ENCODE measurements at places on chromosomes 5 and 9. TPM values are rescaled to one million over a fixed set of nuclear protein-coding genes. Genes with fewer than 3 reads are reported as not detected.

- no peak for DNase-seq
- H3K4me3 ChIP-seq, result no peak overlapping the region
- H3K27me3 ChIP-seq, result no peaks in the 10 kb centered on the region
- no peak overlapping the region for H3K27ac ChIP-seq
- H3K4me1 ChIP-seq, result no peaks in the 10 kb centered on the region
These were observed 96.1 kb upstream of the IRX2 start for GRCh38 chr5:2847608-2848007.

DNA sequence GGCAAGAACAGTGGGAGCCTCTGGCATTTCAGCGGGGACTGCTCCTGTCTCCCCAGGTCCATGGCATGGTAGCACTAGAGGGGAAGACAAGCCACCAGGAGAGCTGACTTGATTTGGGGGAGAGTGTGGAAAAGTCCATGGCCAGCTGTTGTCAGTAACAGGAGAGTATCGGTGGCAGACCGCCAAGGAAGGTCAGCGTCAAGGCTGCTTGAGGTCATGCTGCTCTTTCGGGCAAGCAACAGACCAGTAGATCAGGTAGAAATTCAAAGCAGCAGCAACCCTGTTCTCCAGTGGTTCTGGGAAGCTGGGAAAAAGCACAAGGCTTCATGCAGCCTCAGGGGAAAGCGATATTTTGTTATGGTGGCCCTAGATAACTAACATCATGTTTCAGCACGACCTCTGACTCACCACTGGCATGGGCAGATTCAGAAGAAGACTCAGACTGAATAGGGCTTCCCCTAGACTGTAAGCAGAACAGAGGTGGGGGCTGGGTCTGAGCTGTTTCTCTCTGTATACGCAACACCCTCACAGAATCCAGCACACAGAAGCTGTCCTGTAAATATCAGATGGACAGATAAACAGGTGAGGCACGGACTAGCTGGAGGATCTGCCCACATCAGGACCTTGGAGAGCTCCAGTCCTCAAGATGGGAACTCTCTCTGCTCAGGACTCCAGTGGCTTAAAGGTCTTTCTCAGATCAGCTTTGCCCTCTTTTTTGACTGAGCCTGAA is 35.2 kb upstream of the PLEKHG4B start:
- H3K27ac ChIP-seq, result no peak overlapping the region
- no peaks in the 10 kb centered on the region for H3K4me1 ChIP-seq
- peaks cover 28% of the 10 kb centered on the region for H3K27me3 ChIP-seq
- no peak overlapping the region for H3K4me3 ChIP-seq

DNA sequence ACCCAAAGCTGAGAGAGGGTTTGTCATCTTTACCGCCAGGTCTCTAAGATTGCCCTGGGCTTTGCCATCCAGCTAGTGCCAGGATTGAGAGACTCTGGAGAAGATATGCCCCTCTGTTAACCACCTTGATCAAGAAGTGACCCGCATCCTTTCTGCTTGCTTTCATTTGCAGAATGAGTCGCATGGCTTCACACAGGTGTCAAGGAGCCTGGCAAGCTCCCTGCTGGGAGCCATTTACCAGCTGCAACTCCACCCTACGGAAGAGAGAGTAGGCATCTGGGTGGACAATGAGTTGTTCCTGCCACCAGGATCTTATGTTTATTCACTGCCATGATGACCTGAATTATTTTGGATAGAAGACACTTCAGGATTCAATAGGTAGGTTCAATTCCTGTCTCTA is 43.0 kb downstream of the HSD17B3 start:
- no peak overlapping the region for H3K4me3 ChIP-seq
- peaks cover 14% of the 10 kb centered on the region for H3K27me3 ChIP-seq
- no peak for DNase-seq
- no peak overlapping the region for H3K27ac ChIP-seq

- DNase-seq, result no peak
These were observed 63.2 kb downstream of the MED27 start for GRCh38 chr9:132016456-132016855.

GRCh38 chr9:87609486-87609885 is 111.8 kb downstream of the DAPK1 start:
- H3K4me3 ChIP-seq, result no peak overlapping the region
- H3K4me1 ChIP-seq, result peaks cover 8% of the 10 kb centered on the region
- no peak overlapping the region for H3K27ac ChIP-seq
- no peak for DNase-seq
- H3K27me3 ChIP-seq, result peaks cover 15% of the 10 kb centered on the region

- H3K36me3 ChIP-seq, result no peaks in the 10 kb centered on the region
- H3K27ac ChIP-seq, result no peak overlapping the region
- no peak for DNase-seq
- H3K4me1 ChIP-seq, result peaks cover 6% of the 10 kb centered on the region
- no peak overlapping the region for H3K4me3 ChIP-seq
These were observed 2.2 kb downstream of the COL23A1 start for GRCh38 chr5:178587763-178588611.

- peak; percentile 39 for DNase-seq
- H3K4me3 ChIP-seq, result peak overlapping the region; percentile 81
- peaks cover 21% of the 10 kb centered on the region for H3K4me1 ChIP-seq
- peaks cover 13% of the 10 kb centered on the region for H3K36me3 ChIP-seq
- H3K27me3 ChIP-seq, result no peaks in the 10 kb centered on the region
- H3K27ac ChIP-seq, result peak overlapping the region; percentile 48
These were observed 530 bp downstream of the UCK1 start for GRCh38 chr9:131530546-131530919.

- no peaks in the 10 kb centered on the region for H3K36me3 ChIP-seq
- no peaks in the 10 kb centered on the region for H3K27me3 ChIP-seq
- no peak overlapping the region for H3K4me3 ChIP-seq
- no peaks in the 10 kb centered on the region for H3K4me1 ChIP-seq
These were observed 144.7 kb upstream of the C9orf72 start for GRCh38 chr9:27717991-27718390.

The F2RL2 gene
- total RNA-seq, result not detected

The FOXI1 gene
- total RNA-seq, result not detected

The SPOCK1 gene
- total RNA-seq, result not detected

- peaks cover 31% of the 10 kb centered on the region for H3K36me3 ChIP-seq
- H3K27ac ChIP-seq, result no peak overlapping the region
- DNase-seq, result peak; percentile 62
- no peaks in the 10 kb centered on the region for H3K27me3 ChIP-seq
- no peak overlapping the region for H3K4me3 ChIP-seq
- peaks cover 29% of the 10 kb centered on the region for H3K4me1 ChIP-seq
These were observed 121.6 kb downstream of the OXCT1 start for GRCh38 chr5:41748631-41749030.

The CTNND2 gene
- total RNA-seq, result not detected

The SH3TC2 gene
- not detected for total RNA-seq

- H3K27me3 ChIP-seq, result no peaks in the 10 kb centered on the region
- no peak overlapping the region for H3K27ac ChIP-seq
- H3K4me1 ChIP-seq, result peaks cover 9% of the 10 kb centered on the region
- no peak overlapping the region for H3K4me3 ChIP-seq
- H3K36me3 ChIP-seq, result no peaks in the 10 kb centered on the region
- no peak for DNase-seq
These were observed 77.9 kb upstream of the ICE1 start for GRCh38 chr5:5344606-5345005.

GRCh38 chr9:113247640-113248039 is 26.3 kb downstream of the SLC31A1 start:
- H3K4me3 ChIP-seq, result no peak overlapping the region
- peaks cover 9% of the 10 kb centered on the region for H3K36me3 ChIP-seq
- no peaks in the 10 kb centered on the region for H3K27me3 ChIP-seq
- no peak overlapping the region for H3K27ac ChIP-seq
- DNase-seq, result no peak

The NR2F1 gene
- not detected for total RNA-seq

DNA sequence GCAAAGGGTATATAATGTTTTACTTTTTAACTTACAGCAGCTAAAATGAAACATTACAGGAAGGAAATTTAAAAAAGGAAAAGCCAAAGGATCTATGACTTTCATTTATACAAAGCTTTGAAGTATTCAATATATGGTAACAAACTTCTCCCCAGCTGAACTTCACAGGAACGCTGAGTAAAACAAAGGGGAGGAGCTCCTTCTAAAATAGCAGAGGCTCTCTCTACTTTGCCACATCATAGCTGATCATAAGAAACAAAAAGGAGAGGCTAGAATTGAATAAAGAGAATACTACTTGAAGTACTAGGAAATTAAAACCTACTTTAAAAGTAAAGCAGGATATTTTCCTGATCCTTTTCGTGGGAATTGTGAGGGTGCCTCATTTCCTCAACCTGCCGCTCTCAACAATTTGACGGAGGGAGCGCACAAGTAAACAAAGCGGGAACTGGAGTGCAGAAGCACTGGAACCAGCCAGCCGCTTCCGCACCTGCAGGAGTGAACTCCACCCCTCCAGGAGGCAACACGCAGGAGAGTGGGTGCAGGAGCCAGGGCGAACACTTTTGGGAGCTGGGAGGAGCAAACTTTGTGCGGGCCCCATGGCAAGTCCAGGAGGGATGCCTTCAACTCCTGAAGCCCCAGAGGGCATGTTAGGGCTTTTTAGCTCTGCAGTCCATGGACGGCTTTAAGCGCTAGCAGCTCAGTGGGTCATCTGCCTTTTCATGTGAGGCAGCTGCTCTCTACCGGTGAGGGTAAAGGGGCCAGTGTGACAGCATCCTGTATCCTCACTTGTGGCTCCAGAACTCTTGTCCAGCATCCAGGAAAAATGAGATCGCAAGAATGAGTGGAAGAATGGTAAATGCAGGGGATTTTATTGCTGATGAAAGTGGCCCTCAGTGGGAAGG is 757.4 kb downstream of the PTPRD start:
- H3K4me3 ChIP-seq, result no peak overlapping the region
- no peak overlapping the region for H3K27ac ChIP-seq
- no peaks in the 10 kb centered on the region for H3K4me1 ChIP-seq
- no peak for DNase-seq
- H3K36me3 ChIP-seq, result no peaks in the 10 kb centered on the region

DNA sequence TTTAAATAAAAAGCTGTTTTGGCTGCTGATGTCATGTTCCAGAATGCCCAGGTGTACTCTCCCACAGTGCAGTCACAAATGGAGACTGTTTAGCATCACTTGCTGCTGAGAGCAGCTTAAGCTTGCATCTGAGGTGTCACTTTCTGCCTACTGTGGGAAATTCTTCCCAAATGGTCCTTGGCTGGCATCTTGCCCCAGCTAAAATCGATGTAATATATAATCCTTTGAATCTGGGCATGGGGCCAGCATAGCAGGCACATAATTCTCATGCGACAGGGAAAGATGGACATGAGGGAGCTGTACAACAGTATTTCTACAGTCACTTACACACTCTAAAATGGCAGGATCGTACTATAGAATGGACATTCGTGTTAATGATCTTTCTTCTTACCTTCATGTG is 144.3 kb downstream of the MACIR start:
- no peak overlapping the region for H3K27ac ChIP-seq
- DNase-seq, result no peak
- H3K4me1 ChIP-seq, result no peaks in the 10 kb centered on the region
- H3K36me3 ChIP-seq, result no peaks in the 10 kb centered on the region

- no peaks in the 10 kb centered on the region for H3K27me3 ChIP-seq
- no peak overlapping the region for H3K4me3 ChIP-seq
- H3K4me1 ChIP-seq, result peaks cover 33% of the 10 kb centered on the region
- H3K36me3 ChIP-seq, result no peaks in the 10 kb centered on the region
These were observed 29.0 kb downstream of the ADRB2 start for GRCh38 chr5:148855249-148856008.

GRCh38 chr5:107696080-107696479 is 25.3 kb upstream of the EFNA5 start:
- DNase-seq, result no peak
- no peaks in the 10 kb centered on the region for H3K4me1 ChIP-seq
- peaks cover 2% of the 10 kb centered on the region for H3K27me3 ChIP-seq
- no peaks in the 10 kb centered on the region for H3K36me3 ChIP-seq

GRCh38 chr5:180084638-180085561 is 13.3 kb upstream of the RNF130 start:
- no peaks in the 10 kb centered on the region for H3K36me3 ChIP-seq
- peaks cover 20% of the 10 kb centered on the region for H3K4me1 ChIP-seq
- H3K27ac ChIP-seq, result no peak overlapping the region
- no peak overlapping the region for H3K4me3 ChIP-seq

The FGF1 gene
- not detected for total RNA-seq

The MAPKAP1 gene
- 58.8 TPM for total RNA-seq

All from activated CD8-positive, alpha-beta T cell treated with anti-CD3 and anti-CD28 coated beads for 36 hours (primary cell).